Urothelium cell line (cell line): ENCODE measurements at places on chromosomes 1 and 21.
A peak's percentile ranks its signal among the peaks of the same experiment; 100 is the strongest.

DNA sequence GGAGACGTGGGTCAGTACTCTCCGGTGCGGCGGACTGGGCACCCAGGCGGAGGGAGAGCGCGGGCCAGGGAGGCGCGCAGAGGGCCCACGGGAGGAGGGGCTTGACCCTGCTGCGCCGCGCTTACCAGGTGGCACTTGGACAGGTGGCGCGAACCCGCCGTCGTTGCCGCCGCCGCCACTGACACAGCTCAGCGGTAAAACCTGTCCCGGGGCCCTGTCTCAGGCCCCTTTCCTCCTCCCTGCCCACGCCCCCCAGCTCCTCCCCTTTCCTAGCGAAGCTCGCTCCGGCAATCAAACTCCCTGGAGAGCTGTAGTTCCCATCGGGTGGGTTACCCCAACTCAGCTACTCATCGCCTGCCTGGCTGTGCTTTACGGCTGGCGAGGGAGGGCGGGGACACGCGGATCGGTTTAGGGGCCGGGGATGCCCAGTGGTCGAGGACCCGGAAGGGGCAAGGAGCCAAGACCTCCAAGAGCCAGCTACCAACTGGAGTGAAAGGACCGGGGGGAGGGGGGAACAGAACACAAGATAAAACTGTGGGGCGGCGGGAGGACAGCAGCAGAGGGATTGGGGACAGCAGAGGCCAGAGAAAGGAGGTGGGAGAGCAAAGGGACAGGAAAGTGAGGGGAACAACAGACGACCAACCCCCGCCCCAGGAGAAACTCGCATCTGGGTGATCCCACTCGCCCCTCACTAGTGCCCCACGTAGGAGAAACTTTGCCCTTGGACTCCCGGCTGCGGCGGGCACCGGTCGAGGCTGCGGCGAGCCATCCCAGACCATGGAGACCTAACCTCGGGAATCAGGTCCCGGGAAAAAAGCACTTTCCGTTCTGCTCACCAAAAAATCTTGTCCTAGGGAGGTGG is 2.9 kb downstream of the GFI1 start:
- no peak for DNase-seq

- no peak for DNase-seq
These were observed 22.8 kb upstream of the ZBTB21 start for GRCh38 chr21:42032968-42033367.

DNA sequence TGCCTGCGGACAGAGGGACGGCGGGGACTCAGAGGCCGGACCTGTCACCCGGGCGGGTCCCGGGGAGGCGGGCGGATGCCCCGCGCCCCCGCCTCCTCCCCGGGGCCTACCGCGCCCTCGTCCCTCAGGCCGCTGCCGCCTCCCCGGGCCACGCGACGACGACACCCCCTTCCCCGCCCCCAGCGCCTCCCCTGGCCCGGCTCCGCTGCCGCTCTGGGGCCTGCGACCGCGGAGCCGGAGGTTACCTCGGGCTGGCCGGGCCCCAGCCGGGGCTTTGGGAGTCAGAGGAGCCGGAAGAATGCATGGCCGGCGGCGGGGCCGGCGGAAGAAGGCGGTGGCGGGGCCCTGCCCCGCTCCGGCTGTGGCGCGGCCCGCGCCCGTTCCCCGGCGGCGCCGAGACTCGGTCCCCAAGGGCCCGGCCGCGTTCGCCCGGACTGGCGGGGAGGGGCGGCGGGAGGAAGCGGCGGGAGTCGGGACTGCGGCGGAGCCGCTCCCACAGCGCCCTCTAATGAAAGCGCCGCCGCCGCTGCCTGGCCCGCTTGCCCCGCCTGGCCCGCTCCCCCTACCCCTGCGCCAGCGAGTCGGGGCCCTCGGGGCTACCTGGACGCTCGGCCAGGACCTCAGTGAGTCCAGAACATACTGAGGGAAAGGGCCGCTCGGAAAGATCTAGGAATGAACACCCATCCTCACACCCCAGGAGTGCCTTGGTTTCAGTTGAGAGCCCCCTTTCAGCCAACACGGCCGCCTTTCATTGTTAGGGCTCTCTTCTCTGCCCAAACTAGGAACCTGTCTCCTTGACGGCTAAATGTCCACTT is at the start of gene LPGAT1:
Gene LPGAT1 (minus strand): TSS at position 436 of the 815 bp plus-strand sequence. CDS start 1,467 bp downstream, outside the sequence.
- DNase-seq = peak; percentile 90

DNA sequence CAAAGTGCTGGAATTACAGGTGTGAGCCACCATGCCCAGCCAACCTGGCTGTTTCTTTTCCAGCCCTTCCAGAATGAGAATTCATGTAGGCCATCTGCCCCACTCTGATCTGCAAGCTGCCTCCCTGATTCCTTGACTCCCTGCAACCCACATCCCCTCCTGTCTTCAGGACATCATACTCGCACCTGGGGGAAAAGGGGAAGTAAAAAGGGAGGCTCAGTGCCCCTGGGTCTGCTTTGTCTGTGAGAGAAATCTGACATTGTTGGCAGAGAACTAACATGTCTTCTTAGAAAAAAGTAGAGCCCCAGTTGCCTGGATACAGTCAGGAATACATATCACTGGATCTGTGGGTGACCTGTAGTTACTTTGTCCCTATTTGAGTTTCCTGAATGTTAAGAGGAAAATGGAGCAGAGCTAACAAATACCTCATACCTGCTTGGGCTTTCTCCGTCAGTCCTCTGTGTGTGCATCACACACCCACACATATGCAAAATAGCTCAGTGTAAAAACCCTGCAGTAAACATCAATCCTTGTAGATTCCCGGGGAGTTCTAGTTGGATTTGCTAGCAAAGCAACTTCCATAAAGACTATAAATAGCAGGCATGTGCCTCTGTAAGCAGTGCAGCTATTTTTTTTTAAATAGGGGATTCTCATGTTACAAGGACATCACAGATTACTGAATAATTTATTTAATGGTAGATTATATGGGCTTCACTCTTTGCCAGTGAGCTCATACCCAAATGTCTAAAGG is 62.9 kb downstream of the TEX35 start:
- DNase-seq = no peak

- no peak for DNase-seq
These were observed 38.2 kb upstream of the TSPAN2 start for GRCh38 chr1:115127539-115127938.
